ENCODE measurements at places on chromosomes 4 and X.

GRCh38 chrX:30270639-30271038 is 23.7 kb downstream of the MAGEB1 start:
- DNase-seq, result no peak

DNA sequence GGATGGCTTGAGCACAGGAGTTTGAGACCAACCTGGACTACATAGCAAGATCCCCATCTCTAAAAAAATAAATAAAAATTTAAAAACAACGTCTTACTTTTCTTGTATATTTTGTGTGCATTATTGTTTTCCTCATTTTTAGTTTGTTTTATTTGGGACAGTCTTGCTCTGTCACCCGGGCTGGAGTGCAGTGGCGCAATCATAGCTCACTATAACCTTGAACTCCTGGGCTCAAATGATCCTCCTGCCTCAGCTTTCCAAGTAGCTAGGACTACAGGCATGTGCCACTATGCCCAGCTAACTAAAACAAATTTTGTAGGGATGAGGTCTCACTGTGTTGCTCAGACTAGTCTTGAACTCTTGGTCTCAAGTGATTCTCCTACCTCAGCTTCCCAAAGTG is 9.5 kb upstream of the SMIM14 start:
- DNase-seq, result no peak

- no peak for DNase-seq
Measured at GRCh38 chrX:31007321-31007720, 64.5 kb downstream of the FTHL17 start.

DNA sequence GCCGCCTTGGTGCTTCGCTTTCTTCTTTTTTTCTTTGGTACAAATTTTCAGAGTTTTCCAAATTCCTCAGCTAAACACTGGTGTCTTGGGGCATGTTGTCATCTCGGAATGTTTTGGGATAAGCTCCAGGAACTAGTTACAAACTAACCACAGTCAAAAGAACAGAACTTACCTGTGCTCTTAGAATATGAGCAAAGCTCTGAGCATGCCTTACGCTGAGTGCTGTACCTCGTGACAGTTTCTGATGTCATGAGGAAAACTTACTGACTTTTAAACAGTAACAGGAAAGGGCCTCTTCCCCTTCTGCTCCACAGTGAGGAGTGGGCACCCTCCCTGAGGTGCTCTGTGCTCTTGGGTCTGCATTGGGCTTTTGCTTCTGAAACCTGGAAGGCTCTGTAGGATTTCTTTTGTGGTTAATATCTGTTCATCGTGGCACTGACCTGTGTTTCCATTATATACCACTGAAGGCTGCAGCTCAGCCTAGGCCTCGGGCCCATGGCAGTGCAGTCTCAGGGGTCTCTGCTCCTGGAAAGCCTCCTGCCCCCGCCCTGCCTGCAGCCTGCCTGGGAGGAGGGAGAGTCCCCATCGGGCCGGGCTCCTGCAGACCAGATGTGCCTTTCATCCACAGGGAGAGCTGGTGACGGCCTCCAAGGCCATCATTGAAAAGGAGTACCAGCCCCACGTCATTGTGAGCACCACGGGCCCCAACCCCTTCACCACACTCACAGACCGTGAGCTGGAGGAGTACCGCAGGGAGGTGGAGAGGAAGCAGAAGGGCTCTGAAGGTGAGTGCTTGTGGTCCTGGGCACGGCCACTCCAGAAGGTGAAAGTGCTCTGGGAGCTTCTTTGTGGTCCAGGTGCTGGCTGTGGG is 48.7 kb downstream of the NOP14 start:
- DNase-seq, result no peak

DNA sequence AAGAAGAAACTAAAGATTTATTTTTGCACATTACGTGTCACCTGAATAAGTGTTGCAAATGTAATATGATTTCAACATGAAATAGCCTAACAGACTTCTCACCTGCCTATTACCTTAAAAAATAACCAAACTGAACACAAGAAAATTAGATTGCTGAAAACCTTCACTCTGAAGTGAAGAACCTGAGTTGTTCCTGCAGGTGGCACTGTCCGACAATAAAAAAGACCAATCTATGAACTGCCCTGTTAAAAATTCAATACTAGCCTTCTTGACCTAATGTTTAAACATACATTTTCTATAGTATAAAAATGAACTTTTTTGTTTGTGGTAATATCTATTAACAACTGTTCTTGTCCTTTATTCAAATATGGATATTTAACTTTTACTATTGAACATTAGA is 69.2 kb upstream of the PNPLA4 start:
- no peak for DNase-seq

GRCh38 chrX:102652031-102652688 is 877 bp downstream of the GPRASP1 start:
- no peak for DNase-seq

DNA sequence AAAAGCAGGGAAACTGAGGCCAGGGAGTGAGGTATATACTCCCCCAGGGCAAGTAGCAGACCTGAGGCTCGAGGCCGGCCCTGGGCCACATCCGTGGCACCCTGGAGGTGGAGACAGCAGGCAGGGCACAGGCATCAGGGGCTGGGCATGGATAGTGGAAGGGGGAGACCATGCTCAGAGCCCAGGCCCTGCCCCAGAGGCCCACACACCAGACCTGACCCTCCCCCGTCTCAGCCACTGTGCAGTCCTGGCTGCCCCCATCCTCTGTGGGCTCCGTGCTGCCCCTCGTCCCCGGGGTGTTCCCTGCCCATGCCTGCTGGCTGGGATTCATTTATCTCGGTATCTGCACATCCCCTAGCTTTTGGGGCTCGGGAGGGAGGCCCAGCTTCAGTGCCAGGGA is 103.1 kb upstream of the NKX1-1 start:
- DNase-seq, result no peak

- DNase-seq, result no peak
Measured at GRCh38 chr4:26321373-26322221, 783 bp downstream of the RBPJ start.

- DNase-seq, result no peak
Measured at GRCh38 chr4:44670506-44671199, 7.6 kb upstream of the GUF1 start.

- DNase-seq, result no peak
Measured at GRCh38 chrX:151790481-151791160, 56.1 kb downstream of the CNGA2 start.

GRCh38 chr4:98905839-98906238 is 23.1 kb downstream of the EIF4E start:
- no peak for DNase-seq

- no peak for DNase-seq
Measured at GRCh38 chr4:123545667-123546572, 149.3 kb downstream of the SPRY1 start.

GRCh38 chr4:151169900-151170299 is 70.5 kb downstream of the RPS3A start:
- DNase-seq, result no peak

DNA sequence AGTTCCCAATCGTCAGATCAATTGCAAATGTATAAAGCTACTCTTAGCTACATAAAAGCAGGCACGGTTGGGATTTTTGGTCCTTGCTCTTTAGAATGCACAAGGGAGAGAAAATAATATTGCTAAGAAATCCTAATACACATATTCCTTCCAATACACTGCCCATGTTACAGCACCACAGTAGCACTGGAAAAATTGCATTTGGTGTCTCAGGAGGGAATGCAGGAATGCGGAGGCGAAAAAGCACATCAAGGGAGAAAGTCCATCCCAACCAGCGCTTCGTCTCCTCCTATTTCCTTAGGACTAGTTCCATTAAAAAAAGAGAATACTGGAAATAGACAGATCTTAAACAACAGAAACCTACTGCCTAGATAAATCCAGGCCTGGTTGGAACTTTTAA is 23.9 kb downstream of the ADGRA3 start:
- no peak for DNase-seq

DNA sequence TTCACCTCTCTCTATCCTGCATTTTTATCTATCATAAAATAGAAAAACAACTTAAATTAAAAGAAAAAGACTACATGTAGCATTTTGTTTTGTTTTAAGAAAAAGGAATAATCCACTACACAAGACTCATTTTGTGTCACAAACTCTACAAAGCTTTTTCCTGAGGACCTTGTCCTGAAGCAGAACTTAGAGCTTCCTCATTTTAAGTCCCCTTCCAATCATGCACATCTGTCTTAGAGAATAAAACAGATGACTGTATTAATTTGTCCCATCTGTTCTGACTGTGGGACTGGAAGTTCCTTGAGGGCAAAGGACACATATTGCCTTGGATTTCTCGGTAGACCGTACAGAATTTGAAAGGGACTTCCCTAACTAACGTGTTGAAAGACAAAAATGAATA is 218.5 kb downstream of the COL25A1 start:
- DNase-seq, result no peak

DNA sequence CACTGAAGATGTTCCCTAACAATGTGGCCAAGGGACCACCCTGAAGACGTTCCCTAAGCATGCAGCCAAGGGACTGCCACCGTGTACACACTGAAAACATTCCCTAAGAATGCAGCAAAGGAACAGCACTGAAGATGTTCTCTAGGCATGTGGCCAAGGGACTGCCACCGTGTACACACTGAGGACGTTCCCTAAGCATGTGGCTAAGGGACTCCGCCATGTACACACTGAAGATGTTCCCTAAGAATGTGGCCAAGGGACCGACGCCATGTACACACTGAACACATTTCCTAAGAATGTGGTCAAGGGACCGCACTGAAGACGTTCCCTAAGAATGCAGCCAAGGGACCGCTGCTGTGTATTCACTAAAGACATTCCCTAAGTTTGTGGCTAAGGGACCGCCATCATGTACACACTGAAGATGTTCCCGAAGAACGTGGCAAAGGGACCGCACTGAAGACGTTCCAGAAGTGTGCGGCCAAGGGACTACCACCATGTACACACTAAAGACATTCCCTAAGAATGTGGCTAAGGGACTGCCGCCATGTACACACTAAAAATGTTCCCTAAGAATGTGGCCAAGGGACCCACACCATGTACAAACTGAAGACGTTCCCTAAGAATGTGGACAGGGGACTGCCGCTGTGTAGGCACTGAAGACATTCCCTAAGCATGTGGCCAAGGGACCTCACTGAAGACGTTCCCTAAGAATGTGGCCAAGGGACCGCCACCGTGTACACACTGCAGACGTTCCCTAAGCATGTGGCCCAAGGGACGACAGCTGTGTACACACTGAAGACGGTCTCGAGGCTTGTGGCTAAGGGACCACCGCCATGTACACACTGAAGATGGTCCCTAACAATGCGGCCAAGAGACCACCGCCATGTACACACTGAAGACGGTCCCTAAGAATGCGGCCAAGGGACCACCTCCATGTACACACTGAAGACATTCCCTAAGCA is 54.8 kb downstream of the DHRSX start:
- peak; percentile 97 for DNase-seq

- no peak for DNase-seq
Measured at GRCh38 chr4:37601531-37601930, 84.6 kb downstream of the RELL1 start.

DNA sequence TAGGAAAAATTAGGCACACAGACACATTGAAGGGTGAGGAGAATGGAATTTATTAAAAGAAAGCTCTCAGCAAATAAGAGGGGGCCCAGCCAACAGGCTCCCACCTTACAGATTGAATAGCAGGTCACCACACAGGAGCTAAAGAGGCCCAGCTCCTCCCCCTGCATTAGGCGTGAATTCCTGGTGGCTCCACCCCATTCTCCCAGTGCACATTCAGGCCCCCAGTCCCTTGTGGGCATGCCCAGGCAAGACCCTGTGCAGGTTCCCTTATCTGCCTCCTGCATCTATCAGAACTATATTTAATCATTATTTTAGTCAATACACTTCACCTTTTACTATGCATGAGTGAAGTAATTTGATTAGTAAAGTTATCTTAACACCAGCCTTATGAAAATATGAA is 856.3 kb upstream of the NDST4 start:
- no peak for DNase-seq

- no peak for DNase-seq
Measured at GRCh38 chr4:41991916-41992767, 1.8 kb downstream of the SLC30A9 start.

DNA sequence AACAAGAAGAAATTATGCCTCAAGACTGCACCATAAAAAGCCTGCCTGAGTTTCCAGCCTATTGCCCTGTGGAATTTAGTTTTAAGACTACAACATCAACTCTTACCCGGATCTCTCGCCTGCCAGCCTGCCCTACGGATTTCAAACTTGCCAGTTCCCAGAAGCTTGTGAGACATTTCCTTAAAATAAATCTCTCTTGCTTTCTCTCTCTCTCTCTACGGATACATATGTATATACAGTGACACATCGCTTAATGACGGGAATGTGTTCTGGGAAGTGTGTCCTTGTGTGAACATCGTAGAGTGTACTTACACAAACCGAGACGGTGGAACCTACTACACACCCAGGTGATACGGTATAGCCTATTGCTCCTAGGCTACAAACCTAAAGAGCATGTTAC is 79.5 kb downstream of the CLNK start:
- no peak for DNase-seq

DNA sequence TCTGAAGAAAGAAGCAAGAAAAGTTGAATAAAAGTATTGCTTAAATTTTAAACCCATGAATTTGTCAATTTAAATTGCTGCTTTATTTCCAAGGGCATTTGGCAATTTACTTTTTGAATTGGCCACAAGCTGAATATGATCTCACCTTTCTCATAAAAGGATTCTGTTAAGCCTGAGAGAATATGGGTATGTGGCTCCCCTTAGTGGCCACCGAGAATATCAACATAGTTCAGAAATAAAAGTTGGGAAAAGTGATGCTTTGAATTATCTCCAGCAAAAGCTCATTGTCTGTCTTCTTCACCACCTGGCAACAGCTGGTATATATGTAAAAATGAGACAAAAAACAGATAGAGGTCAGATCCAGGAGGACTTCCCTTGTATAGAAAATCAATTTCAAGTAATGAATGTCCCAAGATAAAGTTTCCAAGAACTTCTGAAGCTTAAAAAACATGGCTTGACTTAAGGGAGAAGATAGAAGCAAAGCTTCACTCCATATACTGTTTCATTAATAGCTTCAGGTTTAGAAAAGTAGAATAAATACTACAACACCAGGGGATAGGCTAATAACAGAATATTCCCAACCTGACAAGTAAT is 290.7 kb upstream of the FAM241A start:
- DNase-seq, result peak; percentile 39

- DNase-seq, result no peak
Measured at GRCh38 chr4:5963611-5964010, 54.6 kb downstream of the C4orf50 start.

DNA sequence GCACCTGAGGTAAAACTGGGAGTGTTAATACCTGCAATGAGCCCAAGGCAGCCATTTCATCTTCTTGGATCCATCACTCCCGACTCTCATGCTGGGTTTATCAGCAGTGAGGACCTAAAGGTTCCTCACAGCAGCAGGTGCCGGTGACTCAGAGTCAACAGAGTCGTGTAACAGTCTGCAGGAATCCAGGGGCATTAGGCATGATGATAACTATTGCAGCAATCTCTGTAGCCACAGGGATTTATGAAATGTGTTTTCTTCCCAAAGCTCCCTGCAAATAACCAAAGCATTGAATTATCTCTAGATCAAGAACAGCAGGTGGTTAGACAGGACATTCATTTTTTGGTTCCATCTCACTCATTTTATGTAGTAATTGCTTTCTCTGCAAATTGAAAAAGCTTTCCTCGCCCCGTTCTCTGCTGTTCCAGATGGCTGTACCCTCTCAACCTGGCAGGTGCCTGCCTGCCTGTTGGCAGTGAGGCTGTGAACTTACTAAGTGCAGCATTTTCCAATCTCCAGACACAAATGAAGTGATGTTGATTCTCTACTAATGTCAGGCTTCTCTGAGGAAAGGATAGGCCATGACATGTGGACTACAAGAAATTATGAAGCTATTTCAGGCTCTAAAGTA is 48.1 kb upstream of the TSPAN7 start:
- DNase-seq, result no peak

GRCh38 chrX:39195156-39195555 is 393.9 kb downstream of the MID1IP1 start:
- DNase-seq, result no peak

GRCh38 chr4:100189820-100190642 is at the start of gene DDIT4L:
TSS of gene DDIT4L (minus strand) at chr4:100190468. CDS start at chr4:100189983, 485 bp downstream.
- peak; percentile 15 for DNase-seq

Data from HCT116 (cell line).